Central memory CD4-positive, alpha-beta T cell (primary cell): ENCODE measurements at places on chromosomes 5 and 9.
A peak's percentile ranks its signal among the peaks of the same experiment; 100 is the strongest.

- DNase-seq = no peak
These were observed 53.3 kb downstream of the SAR1B start for GRCh38 chr5:134579284-134579771.

GRCh38 chr5:174832025-174832424 lies 107.6 kb downstream of the MSX2 start:
- no peak for DNase-seq

- no peak for DNase-seq
These were observed 70.9 kb downstream of the TLE4 start for GRCh38 chr9:79642671-79643070.

- DNase-seq = peak; percentile 61
These were observed 34.1 kb upstream of the PLIN2 start for GRCh38 chr9:19161257-19162025.

DNA sequence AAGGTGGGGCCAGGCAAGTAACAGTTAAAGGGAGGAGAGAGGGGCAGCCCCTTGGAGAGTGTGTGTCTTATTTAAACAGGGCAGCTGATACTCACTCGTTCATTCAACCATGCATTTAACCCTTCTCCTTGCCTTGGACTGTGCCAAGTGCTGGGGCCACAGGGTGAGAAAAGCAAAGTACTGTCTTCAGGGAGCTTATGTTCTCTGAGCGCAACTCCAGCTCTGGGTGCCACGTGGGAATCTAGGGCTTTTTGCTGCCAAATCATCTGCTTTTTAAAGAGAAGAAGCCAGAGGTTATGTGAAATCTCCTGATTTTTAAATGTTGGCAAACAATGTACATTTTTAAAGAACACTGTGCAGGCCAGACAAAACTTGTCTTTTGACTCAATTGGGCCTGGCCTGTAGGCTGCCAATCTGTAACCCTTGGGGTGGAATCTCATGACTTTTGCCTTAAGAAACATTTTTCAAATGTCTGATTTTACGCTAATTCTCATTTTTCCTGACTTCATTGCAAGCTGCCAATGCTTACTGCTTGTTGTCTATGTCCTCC lies 157.8 kb downstream of the NTRK2 start:
- DNase-seq = no peak

DNA sequence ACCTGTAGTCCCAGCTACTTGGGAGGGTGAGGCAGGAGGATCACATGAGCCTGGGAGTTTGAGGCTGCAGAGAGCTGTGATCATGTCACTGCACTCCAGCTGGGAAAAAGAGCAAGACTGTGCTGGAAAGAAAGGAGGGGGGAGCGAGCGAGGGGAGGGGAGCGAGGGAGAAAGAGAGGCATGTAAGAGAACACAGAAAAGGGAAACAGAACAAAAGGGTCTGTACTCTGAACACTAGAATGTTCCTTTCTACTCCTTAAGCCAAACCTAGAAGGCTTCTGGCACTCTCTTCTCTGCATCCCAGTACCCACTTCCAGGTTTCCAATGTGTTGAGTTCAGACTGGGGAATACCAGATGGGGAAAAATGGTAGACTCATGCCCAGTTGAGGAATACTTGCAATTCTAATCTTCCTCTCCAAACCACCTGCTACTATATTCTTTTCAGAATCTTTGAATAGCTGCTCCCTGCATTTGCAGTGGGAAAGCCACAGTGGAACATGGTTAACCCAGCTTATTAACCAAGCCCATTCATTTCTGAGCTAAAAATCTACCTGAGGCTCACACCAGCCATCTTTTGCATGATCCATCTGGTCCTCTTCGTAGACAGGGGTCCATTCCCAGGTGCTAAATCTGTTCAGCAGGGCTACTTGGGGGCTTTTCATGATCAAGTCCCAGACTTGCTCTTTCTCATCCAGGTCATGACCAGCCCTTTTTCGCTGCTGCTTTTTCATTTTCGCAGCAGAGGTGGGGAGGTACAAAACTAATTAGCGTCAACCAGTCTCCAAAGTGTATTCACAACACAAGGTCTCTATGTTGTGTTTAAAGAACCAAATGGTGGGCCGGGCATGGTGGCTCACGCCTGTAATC lies 34.9 kb downstream of the SEMA4D start:
- no peak for DNase-seq

- peak; percentile 34 for DNase-seq
These were observed 18.3 kb upstream of the HSDL2 start for GRCh38 chr9:112361601-112362000.

DNA sequence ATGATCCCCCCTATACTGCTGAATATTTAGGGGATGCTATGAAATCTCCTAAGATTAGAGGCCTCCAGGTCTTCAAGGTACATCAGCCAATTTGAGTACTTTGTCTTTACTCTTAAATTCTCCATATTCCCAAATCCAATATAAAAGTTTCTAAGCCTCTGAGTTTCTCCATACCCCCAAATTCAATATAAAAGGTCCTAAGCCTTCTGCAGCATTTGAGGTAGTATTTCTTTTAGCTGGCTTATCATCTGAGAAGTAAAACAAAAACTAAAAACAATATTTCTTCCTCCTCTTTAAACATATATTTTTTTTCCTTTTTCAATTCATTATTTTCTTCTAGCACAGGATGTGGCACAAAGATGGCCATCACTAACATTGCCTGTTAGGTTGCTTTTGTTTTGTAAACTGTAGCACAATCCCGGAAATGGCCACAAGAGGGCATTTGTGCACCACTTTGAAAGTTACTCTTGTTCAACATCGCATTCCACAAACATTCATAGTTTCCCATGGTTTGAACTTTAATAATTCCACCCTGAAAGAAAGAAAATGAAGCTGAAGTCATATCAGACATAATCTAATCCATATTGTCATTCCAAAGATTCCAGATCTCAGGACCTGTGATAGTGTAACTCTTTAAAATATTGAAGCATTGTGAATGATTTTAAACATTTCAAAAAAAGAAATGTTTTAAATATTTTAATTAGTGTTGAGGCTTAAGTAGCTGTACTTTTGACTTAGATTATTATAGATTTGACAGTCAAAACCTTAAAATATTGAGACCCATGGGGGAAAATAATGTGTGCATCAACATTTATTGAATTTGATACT lies 21.0 kb upstream of the SCGB3A2 start:
- DNase-seq = no peak

DNA sequence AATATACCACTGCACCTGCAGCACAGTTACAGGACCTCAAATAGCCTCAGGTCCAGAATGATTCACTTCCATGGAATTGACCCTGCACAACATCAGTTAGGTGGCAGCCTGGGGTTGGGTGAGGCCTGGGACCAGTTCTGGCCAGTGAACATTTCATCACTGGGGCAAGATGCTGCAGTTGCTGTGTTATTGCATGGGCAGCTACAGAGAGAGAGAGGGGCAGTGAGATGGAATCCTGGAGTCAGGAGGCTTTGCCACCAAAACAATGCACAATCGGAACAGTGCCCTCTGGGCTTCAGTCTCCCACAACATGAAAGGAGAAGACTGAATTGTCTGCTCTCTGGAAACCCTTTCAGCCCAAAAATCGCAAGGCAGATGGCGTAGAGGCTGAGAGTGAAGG lies 51.8 kb downstream of the SH3TC2 start:
- DNase-seq = no peak

DNA sequence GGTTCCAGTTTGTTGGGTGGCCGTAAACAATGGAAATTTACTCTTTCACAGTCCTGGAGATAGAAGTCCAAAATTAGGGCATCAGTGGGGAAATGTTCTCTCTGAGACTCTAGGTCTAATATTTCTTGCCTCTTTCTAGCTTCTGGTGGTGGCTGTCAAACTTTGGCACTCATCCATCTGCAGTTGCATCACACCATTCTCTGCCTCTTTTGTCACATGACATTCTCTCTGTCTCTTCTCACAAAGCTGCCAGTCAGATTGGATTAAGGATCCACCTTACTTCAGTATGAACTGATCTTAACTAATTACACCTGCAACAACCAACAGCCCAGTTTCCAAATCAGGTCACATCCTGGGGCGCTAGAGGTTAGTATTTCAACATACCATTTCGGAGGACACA lies 222.9 kb upstream of the FTMT start:
- no peak for DNase-seq

DNA sequence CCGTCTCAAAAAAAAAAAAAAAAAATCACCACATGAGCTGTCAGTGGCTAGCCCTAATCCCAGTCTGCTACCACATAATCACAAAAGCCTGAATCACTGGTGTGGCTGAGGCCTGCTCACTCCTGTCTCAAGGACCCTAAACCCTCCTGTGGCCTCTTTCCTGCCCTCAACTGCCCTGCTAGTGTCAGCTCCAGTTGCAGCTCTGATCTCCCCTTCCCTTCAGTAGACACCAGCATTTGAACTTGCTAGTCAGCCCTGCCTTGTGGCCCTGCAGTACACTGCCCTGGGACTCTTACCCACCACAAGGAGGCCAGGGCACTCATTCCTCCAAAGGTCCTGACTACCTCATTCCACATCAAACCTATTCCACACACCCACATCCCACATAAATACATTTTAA lies 9.5 kb upstream of the P4HA2 start:
- no peak for DNase-seq

- no peak for DNase-seq
These were observed at the start of gene FAXDC2 for GRCh38 chr5:154850255-154851062. FAXDC2 (minus strand) TSS chr5:154850603; CDS start chr5:154838178, 12,425 bp downstream.

- DNase-seq = no peak
These were observed 12.0 kb downstream of the IRX2 start for GRCh38 chr5:2739360-2740050.

- peak; percentile 34 for DNase-seq
These were observed 98.6 kb downstream of the YTHDC2 start for GRCh38 chr5:113612060-113612496.

DNA sequence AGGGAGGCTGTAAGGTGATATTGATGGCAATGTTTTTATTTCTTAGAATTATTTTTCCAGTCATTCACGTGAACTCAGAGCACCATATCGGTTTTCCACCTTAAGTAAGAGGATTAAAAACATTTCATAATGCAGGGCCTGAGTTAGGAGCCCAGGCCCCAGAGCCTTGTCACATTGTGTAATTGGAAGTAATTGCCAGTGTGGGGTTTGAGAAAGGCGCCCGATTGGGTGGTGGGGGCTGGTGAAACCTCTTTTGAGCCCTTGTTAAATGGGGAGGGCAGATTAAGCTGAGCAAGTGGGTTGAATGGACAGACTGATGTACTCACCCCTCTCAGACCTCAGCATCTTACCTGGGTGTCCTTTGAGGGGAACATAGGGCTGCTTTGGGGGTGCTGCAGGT lies 116.7 kb upstream of the PITX1 start:
- no peak for DNase-seq

- DNase-seq = no peak
These were observed 105.3 kb downstream of the THBS4 start for GRCh38 chr5:80140496-80140895.

DNA sequence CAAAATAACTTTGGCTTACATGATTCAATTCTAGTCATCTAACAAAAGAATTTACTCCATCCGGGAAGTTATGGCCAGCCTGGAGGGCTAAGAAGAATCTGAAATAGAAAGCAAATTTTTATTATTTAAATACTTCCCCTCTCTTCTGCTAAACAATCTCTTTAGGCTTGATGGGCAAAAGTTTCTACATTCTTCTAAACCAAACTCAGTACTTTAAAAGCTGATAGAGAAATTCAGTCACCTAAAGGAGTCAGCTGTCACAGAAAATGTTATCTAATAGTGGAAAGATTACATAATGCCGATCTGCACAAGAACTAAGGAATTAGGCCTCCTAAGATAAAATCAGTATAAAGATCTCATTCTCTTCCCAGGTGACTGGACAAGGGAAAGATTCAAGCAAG lies 32.4 kb downstream of the GNAQ start:
- DNase-seq = no peak

- no peak for DNase-seq
These were observed 160.0 kb downstream of the RMI1 start for GRCh38 chr9:84140535-84141101.

GRCh38 chr9:93004561-93004960 lies 53.9 kb upstream of the SUSD3 start:
- no peak for DNase-seq

GRCh38 chr5:150298701-150299451 lies 3.8 kb downstream of the ARSI start:
- no peak for DNase-seq

GRCh38 chr5:33855396-33855795 lies 36.4 kb downstream of the ADAMTS12 start:
- no peak for DNase-seq

GRCh38 chr5:34899066-34899465 lies 16.2 kb downstream of the RAD1 start:
- no peak for DNase-seq

DNA sequence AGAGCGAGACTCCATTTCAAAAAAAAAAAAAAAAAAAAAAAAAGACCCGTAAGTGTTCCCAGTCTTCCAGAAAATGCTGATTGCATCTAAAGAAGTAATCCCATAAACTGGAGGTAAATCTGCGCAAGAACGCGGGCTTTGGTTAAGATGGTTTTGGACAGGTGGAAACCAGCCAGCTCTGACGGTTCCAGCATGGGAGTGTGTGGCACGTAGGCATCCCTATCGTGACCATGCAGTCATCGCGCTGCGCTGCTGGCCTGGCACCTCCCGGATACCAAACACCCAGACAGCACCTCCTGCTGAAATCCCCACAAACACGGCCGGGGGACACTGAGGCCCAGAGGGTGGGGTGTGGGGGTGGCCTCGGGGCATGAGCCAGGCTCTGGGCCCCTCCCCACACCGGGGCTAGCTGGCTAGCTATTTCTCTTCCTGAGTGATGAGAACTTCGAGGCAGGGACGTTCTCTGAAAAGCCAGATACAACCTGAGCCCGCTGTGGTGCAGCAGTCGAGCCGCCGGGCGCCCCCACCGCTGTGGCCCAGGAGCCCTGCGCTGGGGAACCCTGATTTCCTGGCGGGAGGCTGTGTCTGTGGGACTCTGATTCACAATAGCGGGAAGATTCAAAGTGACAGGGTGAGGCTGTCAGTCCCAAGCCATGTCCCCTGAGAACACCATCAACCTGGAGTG lies 32.2 kb upstream of the NOTCH1 start:
- DNase-seq = no peak

GRCh38 chr9:71647094-71647591 lies 121.2 kb downstream of the CEMIP2 start:
- DNase-seq = no peak

DNA sequence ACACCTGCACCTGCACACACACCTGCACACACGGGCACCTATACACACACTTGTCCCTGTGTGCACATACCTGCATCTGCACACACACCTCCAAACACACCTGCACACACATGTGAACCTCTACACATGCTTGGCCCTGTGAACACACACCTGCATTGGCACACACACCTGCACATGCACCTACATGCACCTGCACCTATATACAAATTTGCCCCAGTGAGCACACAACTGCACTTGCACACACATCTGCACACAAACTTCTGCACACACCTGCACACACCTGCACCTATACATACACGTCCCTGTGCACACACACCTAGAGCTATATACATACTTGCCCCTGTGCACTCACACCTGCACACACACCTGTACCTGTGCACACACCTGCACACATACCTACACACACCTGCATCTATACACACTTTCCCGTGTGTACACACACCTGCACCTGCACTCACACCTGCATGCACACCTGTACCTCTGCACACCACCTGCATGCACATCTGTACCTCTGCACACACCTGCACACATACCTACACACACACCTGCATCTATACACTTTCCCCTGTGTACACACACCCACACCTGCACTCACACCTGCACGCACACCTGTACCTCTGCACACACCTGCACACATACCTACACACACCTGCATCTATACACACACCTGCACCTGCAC lies 21.5 kb upstream of the LPCAT1 start:
- no peak for DNase-seq
